Stimulated activated CD4-positive, alpha-beta T cell treated with anti-CD3 and anti-CD28 coated beads, Interleukin-1b, Interleukin-23, amount 100 ng/mL, for 1 hour (primary cell): ENCODE measurements at places on chromosomes 1 and 21.

DNA sequence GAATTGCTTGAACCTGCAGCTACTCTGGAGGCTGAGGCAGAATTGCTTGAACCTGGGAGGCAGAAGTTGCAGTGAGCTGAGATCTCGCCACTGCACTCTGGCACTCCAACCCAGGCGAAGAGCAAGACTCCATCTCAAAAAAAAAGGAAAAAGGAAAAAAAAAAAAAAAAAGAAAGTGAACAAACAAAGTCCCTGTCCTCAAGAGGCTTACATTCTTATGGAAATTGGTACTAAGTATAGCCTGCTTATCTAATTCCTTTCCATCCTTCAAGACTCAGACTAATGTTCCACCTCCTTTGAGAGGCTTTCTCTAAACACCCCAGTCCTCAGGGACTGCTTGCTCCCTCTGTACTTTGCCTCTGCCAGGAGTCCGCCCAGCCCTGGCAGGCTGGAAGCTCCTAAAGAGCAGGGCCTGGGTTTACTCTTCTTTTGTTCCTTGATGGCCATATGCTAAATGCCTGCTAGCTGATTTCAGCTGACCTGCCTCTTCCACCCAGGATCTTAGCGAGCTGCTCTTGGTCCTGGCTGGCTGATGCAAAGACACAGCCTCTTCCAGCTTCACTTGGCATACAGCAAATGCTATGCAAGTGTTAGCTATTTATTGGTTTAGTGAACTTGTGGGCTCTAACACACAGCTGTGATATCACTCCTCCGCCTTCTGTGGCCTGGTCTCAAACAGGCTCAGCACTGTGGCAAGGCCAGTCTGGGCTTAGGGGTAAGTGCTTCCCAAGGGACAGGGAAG lies 9.8 kb downstream of the SLC9A1 start:
- no peak for DNase-seq

GRCh38 chr1:12098786-12099185 lies 35.7 kb downstream of the TNFRSF8 start:
- DNase-seq: no peak

DNA sequence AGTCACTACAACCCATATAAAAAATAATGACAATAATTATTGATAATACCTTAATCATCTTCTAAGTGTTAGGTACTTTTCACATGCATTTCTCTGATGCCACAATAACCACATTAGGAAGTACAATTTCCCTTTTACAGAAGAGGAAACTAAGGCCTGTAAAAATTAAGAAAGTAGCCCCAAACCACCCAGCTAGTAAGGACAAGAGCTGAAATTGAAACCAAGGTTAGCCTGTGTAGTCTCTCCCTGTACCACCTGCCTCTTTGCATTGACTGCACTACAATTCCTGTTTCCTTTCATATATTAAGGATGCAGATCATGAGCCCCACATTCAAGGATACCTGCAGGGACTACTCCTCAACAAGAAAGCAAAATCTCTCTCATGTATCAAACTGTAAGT lies 288.8 kb downstream of the GPATCH2 start:
- DNase-seq: no peak

DNA sequence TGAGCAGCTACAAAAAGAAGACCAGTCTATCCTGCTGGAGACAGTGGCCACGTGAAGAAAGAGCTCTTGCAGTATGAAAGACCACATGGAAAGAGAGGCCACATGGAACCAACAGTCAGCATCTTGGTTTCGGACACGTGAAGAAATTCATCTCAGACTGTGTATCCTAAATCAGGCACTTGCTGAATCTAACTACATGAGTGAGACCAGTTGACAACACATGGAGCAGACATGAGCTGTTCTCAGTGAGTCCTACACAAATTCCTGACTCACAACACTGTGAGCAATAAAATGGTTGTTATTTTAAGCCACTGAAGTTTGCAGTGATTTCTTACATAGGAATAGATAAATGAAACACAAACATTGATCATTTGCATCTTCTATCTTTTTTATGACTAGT lies 2.4 kb upstream of the TAF1A start:
- no peak for DNase-seq

DNA sequence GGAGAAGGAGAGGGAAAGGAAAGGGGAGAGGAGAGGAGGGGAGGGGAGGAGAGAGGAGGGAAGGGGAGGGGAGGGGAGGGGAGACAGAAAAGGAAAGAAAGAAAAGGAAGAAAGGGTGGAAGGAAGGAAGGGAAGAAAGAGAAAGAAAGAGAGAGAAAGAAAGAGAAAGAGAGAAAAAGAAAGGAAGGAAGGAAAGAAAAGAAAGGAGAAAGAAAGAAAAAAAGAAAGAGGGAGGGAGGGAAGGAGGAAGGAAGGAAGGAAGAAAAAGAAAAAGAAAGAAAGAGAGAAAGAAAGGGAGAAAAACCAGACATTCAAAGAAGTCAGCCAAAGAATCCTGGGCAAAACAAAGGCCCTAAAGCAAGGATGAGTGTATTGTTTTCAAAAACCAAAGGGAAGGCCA lies 125.7 kb upstream of the SPATA6 start:
- no peak for DNase-seq

GRCh38 chr1:156875341-156875615 lies 14.6 kb downstream of the NTRK1 start:
- DNase-seq: no peak

DNA sequence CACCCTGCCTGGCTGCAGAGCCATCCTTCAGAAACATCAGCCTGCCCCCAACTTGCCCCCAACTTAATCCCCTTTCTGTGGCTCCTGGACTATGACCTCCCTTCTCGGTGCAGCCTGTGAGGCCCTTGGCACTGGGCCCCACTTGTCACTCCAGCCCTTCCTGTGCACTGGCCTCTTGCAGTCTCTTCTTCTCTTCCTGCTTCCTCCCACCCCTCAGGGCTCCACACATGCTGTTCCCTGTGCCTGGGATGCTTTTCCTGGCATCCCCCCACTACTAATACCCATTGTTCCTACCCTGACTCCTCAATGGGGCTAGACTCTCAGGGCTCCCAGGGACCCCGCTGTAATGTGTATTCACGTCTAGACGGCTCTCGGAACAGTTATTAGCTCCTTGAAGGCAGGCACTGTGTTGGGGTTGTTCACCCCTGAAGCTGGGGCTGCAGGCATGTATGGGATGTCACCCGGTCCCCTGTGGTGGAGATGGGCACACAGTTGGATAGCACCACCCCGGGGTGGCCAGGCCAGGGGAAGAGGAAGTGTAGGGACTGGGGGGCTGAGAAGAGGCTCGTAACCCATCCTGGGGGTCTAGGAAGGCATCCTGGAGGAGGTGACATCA lies 4.5 kb downstream of the LDLRAD1 start:
- DNase-seq: no peak

DNA sequence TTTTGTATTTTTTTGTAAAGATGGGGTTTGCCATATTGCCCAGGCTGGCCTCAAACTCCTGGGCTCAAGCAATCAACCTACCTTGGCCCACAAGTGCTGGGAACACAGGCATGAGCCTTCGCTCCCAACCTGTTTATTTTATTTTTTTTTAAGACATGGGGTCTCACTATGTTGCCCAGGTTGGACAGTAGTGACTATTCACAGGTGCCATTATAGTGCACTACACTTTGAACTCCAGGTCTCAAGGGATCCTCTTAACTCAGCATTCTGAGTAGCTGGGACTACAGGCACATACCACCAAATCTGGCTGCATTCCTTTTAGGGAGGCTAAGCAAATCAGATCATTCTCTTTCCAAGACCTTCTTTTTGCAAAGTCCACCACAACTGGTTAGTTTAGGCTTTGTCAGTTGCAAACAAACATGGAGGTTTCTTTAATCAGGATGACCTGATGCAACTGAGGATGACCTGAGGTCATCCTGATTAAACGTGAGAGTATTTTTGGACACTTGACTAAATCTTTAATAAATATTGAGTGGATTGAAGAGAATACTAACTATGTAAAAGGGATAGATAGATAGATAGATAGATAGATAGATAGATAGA lies 30.0 kb upstream of the RALGPS2 start:
- no peak for DNase-seq

DNA sequence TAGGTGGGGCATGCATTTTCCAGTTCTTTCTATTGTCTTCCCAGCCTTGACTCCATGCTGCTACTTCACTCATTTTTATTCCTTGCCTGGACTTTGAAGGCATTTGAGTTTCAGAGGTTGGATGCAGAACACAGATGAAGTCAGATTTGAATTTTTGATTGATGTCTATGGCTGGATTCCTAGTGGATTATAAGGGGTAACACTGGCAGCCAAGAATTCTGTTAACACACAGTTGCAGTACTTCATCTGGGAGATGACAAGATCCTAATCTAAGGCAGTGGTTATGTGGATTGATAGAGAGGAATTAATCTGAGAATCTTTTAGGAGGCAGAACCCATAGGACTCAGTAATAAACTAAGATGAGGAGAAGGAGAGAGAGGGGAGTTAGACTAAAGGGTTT lies 439.0 kb upstream of the USP24 start:
- DNase-seq: no peak

DNA sequence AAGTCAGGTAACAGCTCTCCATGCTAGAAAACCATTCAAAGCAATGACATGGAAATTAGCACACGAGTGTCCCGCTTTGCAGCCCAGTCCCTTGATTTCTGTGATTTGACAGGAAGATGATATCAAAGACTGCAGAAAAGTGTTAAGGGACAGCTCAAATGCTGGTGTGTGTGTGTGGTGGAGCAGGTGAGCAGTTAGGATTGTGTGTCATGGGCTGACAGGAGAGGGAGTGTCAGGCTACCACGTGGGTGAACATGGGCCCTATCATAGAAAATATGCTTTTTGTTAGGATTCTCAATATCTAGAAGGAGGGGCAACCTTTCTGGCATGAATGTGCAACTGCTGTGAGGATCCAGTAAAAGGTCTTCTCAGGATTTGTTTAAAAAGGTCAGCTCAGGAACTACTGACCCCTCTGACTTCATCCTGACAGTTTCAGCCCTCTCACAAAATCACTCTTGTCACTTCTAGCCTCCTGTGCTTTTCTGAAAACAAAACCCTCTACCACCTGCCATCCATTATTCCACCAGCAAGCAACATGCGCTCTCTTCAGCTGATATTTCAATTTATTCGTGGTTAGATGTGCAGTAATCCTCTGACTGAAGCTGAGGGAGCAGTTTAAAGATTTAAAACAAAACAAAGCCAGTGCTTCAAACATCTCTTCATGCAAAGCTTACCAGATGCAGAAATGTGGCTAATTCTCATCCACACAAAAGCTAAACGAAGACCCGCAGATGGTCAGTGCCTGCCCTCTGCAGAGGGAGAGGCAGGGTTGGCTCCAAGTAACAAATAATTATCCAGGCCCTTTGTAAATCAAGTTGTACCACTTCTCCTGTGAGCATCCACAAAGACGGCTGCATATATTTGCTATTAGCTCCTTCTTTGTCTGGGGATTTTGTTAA lies 397.9 kb downstream of the PTBP2 start:
- DNase-seq: no peak

GRCh38 chr1:5966543-5967205 lies 25.6 kb downstream of the NPHP4 start:
- no peak for DNase-seq

DNA sequence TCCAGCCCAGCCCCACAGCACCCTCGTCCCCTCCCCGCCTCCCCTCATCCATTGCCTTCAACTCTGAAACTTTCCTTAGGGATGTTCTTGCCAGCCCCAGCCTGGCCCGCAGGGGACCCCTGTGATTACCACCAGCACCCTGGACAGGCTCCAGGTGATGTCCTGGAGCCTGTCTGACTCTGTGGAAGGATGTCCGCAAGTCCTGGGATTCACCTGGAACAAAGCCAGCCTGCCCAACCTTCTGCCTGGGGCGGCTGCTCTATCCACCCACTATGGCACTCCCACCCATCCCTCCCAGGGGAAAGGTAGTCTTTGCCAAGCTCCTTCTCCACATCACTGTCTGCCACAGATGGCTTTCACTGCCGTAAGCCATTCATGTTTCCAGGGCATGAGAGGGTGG lies 24.4 kb upstream of the PTPRF start:
- no peak for DNase-seq

- no peak for DNase-seq
Measured at GRCh38 chr1:183493540-183494245, 21.4 kb downstream of the SMG7 start.

- no peak for DNase-seq
Measured at GRCh38 chr1:92210701-92211100, 7.0 kb upstream of the C1orf146 start.

- DNase-seq: no peak
Measured at GRCh38 chr21:41363370-41364270, 1.8 kb downstream of the MX2 start.

DNA sequence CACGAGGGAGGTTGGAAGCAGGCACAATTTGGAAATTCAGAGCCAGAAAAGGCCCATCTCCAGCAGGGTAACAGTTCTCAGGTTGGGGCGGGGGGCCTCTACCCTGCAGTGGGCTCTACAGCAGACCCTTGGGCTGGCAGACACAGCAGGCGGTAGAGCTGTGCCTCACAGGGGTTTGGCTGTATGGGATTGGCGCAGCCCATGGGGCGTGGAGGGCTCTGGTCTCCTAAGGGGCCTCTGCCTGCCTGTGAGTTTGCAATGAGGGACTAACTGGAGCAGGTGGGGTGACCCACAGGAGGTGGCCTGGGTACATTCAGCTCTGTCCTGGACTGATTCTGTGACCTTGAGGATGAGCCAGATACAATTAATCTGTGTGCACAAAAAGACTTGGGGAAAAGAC lies 124.1 kb downstream of the CAMTA1 start:
- no peak for DNase-seq

GRCh38 chr1:3553166-3553939 lies 58.0 kb downstream of the MEGF6 start:
- no peak for DNase-seq

- DNase-seq: no peak
Measured at GRCh38 chr1:108962681-108963051, 618 bp downstream of the CLCC1 start.

GRCh38 chr1:89358287-89358893 lies 5.5 kb upstream of the GBP6 start:
- DNase-seq: peak; percentile 56

- DNase-seq: no peak
Measured at GRCh38 chr1:226653311-226653921, 85.7 kb downstream of the ITPKB start.

DNA sequence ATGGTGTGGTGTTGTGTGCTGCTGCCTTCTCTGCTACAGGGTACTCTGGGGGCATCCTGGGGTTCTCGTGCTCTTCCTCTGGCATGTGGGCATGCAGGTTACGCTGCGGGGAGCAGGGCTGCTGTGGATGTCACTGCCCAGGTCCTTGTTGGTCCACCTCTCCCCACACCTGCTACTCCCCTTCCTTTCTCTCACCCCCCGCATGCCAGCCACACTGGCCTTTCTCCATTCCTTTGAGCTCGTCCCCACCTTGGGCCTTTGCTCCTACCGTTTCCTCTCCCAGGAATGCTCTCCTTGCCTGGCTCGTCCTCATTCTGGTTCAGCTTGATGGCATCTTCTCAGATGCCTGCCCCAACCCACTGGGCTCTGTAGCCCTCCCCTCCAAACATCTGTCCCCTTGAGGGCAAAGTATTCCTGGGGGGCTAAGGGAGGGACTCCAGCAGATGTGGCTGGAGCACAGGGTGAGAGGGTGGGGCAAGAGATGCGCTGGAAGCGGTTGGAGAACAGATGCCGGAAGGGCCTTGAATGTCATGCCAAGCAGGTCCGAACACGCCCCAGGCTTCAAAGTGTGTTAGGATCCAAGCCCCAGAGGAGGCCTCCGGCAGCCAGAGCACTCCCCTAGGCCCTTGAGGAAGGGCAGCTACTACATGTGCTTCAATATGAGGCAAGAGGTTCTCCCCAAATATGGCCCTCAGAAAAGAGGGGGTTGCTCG lies 23.4 kb downstream of the DMRTB1 start:
- DNase-seq: no peak
